Activated T-cell treated with anti-CD3 and anti-CD28 coated beads for 1 hour (primary cell): ENCODE measurements at places on chromosomes 11 and 22.

- DNase-seq = no peak
These were observed 139.4 kb downstream of the SPATA19 start for GRCh38 chr11:133705873-133706272.

- no peak for DNase-seq
These were observed 92.5 kb upstream of the PRR5 start for GRCh38 chr22:44609400-44609988.

DNA sequence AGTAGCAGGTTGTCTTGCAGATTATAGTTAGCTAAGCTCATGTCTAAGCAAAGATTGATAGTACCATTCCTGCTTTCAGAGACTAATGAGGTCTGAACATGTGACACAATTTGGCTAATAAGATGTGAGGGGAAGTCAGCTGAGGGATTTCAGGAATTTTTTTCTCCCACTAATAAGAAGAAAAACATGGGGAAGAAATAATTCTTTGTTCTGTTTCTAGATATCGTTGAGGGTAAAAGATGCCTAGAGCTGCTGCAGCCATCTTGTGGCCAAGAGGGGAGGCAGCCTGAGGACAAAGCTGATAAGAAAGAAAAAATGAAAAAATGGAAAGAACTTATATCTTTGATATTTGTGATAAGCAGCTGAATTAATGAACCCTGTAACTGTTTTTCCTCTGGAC is 1334.4 kb downstream of the LRRC4C start:
- DNase-seq = no peak

DNA sequence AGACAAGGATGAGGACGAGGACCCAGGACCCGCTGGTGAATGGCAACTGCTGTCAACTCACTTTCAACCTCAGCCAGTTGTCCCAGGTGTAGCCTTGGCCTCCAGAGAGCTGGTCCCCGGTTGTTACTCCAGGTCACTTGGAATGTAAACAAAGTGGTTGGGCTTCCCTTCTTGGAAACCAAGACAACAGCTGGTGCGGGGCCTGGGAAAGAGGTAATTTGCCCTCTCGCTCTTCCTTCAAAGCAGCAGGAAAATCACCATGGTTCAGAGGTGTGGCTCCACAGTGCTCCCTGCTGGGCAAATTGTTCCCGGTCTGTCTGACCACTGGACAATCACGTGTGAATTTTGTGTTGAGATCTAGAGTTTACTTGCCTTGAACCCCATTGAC is 15.0 kb downstream of the SLC1A2 start:
- DNase-seq = no peak

GRCh38 chr22:36323855-36324331 is 63.9 kb downstream of the MYH9 start:
- no peak for DNase-seq

- no peak for DNase-seq
These were observed 40.9 kb downstream of the C11orf96 start for GRCh38 chr11:43983221-43983810.

DNA sequence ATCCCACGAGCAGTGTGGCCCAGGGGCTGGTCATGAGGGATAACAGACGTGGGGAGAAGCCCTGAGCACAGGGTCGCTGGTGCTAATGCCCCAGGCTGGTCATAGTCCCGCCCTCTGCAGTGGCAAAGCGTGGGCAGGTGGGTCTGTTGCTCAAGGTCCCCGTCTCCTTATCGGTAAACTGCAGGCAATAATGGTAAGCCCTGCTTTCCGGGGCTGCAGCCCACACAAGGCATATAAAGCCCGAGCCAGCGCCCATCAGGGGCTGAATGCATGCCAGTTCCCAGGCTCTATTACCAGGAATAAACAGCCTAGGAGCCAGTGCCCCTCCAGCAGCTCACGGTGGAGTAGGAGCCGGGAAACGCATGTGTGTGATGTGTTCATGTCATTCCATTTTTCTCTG is 261.0 kb downstream of the BRD1 start:
- DNase-seq = no peak
